ENCODE measurements at places on chromosomes 5 and 9.

DNA sequence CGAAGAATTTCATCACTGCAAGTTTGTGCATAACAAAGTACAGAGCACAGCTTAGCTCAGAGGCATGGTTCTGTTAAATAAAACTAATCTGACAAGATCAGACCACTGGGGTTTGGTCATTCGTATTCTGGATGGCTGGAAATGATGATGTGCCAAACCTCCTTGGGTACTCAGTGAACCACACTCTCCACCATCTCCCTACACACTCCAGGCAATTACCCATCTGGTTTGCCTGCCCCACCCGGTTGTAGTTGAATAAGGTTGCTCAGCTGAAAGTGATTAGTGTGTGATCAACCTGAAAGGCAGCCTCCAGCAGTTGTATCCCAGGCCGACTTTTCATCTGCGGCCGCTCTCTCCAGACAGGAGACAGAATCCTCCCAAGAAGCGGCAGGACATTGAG is 371.4 kb downstream of the TLE1 start:
- peak; percentile 11 for DNase-seq

- DNase-seq, result no peak
Observed at GRCh38 chr9:4938496-4938895, 46.6 kb upstream of the JAK2 start.

DNA sequence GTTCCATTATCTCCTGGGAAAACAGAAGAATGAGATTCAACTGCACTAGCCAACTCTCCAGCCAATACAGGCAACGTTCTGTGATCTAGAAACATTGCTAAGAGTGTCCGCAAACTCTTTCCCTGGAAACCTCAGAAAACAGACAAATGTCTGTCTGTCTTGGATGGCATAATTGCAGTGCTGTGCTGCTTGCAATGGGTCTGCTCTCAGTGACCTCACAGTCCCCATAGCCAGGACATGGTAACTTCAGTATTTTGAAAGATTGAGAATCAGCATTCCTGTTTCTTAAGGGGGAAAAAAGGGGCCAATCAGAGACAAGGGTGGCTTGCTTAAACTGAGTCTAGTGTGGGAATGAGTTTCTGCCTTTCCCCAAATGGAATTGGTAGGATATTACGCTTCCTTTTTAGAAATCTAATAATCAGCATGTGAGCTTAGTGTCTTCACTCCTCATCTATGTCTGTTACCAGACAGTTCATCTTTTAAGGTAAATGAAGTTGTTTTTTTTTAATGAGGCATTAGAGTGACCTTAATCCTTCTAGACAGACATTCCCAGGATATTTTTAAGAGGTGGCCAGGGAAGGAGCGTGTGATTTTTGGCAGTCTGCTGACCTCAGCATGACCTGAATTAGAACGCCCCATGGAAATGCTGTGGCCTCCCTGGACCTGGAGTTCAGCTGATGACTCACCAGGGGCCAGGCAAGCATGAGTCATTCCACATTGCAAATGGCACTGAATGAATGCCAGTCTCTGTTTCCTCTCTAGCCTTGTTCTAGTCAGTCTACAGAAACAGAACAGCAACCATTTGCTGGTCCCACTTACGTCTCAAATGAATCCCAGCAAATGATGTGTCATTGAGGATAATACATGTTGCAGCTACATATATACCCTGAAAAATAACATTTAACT is 210.2 kb upstream of the ACTBL2 start:
- DNase-seq, result no peak

- no peak for DNase-seq
Observed at GRCh38 chr9:107504585-107505455, 15.3 kb upstream of the KLF4 start.

- DNase-seq, result no peak
Observed at GRCh38 chr9:70563431-70564204, 149.2 kb upstream of the KLF9 start.

- DNase-seq, result no peak
Observed at GRCh38 chr5:54259090-54259489, 51.3 kb downstream of the ARL15 start.

DNA sequence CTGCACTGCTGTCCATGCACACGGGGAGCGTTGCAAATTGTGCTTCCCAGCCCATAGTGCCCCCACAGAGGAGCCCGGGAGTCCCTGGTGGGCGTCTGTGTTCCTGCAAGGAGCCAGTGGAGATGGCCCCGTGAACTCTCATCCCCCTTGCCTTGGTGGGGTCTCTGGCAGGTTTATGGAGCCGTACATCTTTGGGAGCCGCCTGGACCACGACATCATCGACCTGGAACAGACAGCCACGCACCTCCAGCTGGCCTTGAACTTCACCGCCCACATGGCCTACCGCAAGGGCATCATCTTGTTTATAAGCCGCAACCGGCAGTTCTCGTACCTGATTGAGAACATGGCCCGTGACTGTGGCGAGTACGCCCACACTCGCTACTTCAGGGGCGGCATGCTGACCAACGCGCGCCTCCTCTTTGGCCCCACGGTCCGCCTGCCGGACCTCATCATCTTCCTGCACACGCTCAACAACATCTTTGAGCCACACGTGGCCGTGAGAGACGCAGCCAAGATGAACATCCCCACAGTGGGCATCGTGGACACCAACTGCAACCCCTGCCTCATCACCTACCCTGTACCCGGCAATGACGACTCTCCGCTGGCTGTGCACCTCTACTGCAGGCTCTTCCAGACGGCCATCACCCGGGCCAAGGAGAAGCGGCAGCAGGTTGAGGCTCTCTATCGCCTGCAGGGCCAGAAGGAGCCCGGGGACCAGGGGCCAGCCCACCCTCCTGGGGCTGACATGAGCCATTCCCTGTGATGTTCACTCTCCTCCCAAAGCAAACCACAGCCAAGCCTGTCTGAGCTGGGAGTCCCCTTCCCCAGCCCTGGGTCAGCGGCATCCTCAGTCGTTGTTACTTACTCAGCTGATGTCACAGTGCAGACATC is 3.1 kb downstream of the MRPS2 start:
- DNase-seq, result no peak
